ENCODE measurements at places on chromosomes 6 and 20. TPM values are rescaled to one million over a fixed set of nuclear protein-coding genes. Genes with fewer than 3 reads are reported as not detected.

GRCh38 chr6:141594874-141595273, 537.9 kb upstream of the GJE1 start:
- no peak for DNase-seq
- no peaks in the 10 kb centered on the region for H3K36me3 ChIP-seq
- no peaks in the 10 kb centered on the region for H3K4me1 ChIP-seq
- no peak overlapping the region for H3K27ac ChIP-seq

- H3K4me1 ChIP-seq = peaks cover 18% of the 10 kb centered on the region
- H3K27ac ChIP-seq = no peak overlapping the region
Measured at GRCh38 chr6:126038234-126038633, 51.9 kb downstream of the TRMT11 start.

DNA sequence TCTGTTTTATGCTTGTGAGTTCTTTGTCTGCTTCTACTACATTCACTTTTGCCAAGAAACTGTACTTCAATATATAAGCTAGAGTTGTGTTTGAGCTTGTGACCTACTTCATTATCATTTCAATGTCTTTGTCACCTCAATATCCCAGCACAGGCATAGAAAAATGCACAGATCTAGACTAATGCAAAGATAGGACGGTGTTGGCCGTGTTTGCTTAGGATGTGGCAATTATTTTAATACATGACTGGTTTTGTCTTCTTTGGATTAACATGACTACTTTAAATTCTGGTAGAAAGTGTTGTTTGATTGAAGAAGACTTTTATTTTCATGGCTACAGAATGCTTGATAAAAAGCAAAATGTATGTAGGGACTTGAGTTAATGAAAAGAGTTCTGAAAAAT, 1075.0 kb upstream of the GJE1 start:
- H3K27me3 ChIP-seq = no peaks in the 10 kb centered on the region
- no peak overlapping the region for H3K27ac ChIP-seq
- no peaks in the 10 kb centered on the region for H3K4me1 ChIP-seq
- DNase-seq = no peak
- no peaks in the 10 kb centered on the region for H3K36me3 ChIP-seq
- no peak overlapping the region for H3K4me3 ChIP-seq

- H3K36me3 ChIP-seq = no peaks in the 10 kb centered on the region
- H3K27ac ChIP-seq = no peak overlapping the region
- no peak for DNase-seq
- H3K27me3 ChIP-seq = peaks cover 9% of the 10 kb centered on the region
Measured at GRCh38 chr6:90936286-90936685, 349.4 kb upstream of the MAP3K7 start.

GRCh38 chr6:45997875-45998506, 17.7 kb downstream of the CLIC5 start:
- no peak overlapping the region for H3K4me3 ChIP-seq
- no peaks in the 10 kb centered on the region for H3K27me3 ChIP-seq
- DNase-seq = no peak
- H3K27ac ChIP-seq = no peak overlapping the region
- no peaks in the 10 kb centered on the region for H3K4me1 ChIP-seq

DNA sequence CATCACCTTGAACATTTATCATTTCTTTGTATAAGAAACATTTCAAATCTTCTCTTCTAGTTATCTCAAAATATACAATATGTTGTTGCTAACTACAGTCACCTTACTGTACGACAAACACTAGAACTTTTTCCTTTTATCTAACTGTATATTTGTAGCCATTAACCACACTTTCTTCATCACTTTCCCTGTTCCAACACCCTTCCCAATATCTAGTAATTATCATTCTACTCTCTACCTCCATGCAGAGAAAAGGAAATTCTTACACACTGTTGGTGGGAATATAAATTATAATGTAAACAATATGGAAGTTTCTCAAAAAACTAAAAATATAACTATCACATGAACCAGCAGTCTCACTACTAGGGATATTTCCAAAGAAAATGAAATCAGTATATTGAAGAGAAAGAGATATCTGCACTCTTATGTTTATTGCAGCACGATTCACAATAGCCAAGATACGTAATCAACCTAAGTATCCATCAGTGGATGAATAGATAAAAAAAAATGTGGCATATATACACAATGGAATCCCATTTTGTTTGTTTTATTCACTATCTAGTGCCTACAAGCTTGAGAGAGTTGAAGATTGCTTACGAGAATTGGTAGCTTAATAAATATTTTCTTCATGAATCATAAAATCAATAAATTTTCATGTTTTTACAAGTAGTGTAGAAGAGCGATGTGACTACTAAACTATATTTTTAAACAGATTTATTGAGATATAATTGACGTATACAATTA, 2.4 kb downstream of the RHAG start:
- H3K27ac ChIP-seq = no peak overlapping the region
- DNase-seq = no peak
- H3K4me1 ChIP-seq = no peaks in the 10 kb centered on the region
- no peak overlapping the region for H3K4me3 ChIP-seq
- no peaks in the 10 kb centered on the region for H3K27me3 ChIP-seq
- no peaks in the 10 kb centered on the region for H3K36me3 ChIP-seq

BMP5 gene
- not detected for total RNA-seq

PACRG gene
- 0.78 TPM for total RNA-seq

CLPSL1 gene
- total RNA-seq = not detected

CDS2 gene
- 58.3 TPM for total RNA-seq
